ENCODE measurements at places on chromosomes 7 and 10. TPM values are rescaled to one million over a fixed set of nuclear protein-coding genes. Genes with fewer than 3 reads are reported as not detected.

The KCNK18 gene
- not detected for total RNA-seq

The MLLT10 gene
- total RNA-seq = 39.9 TPM

The GPRIN2 gene
- 39.8 TPM for total RNA-seq

The ZNF239 gene
- 2.3 TPM for total RNA-seq

- H3K27ac ChIP-seq = no peak overlapping the region
- no peaks in the 10 kb centered on the region for H3K36me3 ChIP-seq
- no peaks in the 10 kb centered on the region for H3K27me3 ChIP-seq
- no peaks in the 10 kb centered on the region for H3K4me1 ChIP-seq
Observed at GRCh38 chr7:126079151-126079550, 1149.5 kb upstream of the POT1 start.

DNA sequence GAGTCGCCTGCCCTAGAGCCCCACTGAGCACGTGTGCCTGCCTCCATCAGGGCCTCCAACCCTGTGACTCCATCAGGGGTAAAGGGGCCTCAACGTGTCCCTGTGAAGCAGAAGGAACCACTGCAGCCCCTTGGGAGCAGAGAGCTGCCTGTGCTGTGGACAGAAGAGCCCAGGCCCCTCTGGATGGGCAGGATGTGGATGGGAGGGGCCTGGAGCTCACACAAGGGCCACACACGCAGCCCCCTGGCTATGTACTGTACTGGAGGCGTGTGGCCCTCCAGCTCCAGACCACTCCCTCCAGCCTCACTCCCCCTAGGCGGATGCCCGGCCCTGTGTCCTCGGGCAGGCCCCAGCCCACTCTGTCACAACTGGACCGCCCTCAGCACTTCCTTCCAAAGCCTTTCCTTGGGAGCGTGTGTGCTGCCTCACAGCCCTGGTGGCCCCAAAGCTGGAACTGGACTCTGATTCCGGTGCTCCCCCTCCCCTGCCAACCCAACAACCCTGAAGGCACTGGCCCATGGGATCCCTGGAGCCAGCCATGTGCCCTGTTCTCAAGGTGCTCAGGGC, 238.0 kb downstream of the TCERG1L start:
- no peak overlapping the region for H3K4me3 ChIP-seq
- no peak for DNase-seq
- H3K27ac ChIP-seq = no peak overlapping the region
- H3K4me1 ChIP-seq = no peaks in the 10 kb centered on the region
- H3K27me3 ChIP-seq = peaks cover 8% of the 10 kb centered on the region
- no peaks in the 10 kb centered on the region for H3K36me3 ChIP-seq

DNA sequence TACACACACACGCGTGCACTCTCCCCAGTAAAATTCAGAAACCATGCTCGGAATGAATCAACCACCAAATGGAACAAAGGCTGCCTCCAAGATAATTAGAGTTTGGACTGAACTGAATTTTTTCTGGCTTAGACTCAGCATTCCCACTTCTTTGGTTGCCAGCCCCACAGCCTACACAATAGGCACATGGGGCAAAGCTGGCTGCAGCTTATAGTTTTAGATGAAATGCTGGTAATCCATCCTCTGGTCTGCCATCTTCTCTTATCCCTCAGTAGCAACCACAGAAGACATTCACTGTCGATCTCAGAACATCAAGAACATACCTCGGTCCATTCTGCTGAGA, 44.2 kb downstream of the PDE1C start:
- no peak overlapping the region for H3K27ac ChIP-seq
- H3K4me1 ChIP-seq = no peaks in the 10 kb centered on the region
- no peak overlapping the region for H3K4me3 ChIP-seq
- H3K36me3 ChIP-seq = no peaks in the 10 kb centered on the region
- H3K27me3 ChIP-seq = no peaks in the 10 kb centered on the region

GRCh38 chr7:129529643-129530042, 27.3 kb downstream of the SMKR1 start:
- H3K27me3 ChIP-seq = no peaks in the 10 kb centered on the region
- H3K4me1 ChIP-seq = peaks cover 1% of the 10 kb centered on the region
- H3K4me3 ChIP-seq = no peak overlapping the region
- no peaks in the 10 kb centered on the region for H3K36me3 ChIP-seq

- no peak overlapping the region for H3K27ac ChIP-seq
- no peaks in the 10 kb centered on the region for H3K27me3 ChIP-seq
- H3K4me1 ChIP-seq = no peaks in the 10 kb centered on the region
- no peak for DNase-seq
- no peaks in the 10 kb centered on the region for H3K36me3 ChIP-seq
Observed at GRCh38 chr10:22710139-22710745, 4.1 kb downstream of the PIP4K2A start.

DNA sequence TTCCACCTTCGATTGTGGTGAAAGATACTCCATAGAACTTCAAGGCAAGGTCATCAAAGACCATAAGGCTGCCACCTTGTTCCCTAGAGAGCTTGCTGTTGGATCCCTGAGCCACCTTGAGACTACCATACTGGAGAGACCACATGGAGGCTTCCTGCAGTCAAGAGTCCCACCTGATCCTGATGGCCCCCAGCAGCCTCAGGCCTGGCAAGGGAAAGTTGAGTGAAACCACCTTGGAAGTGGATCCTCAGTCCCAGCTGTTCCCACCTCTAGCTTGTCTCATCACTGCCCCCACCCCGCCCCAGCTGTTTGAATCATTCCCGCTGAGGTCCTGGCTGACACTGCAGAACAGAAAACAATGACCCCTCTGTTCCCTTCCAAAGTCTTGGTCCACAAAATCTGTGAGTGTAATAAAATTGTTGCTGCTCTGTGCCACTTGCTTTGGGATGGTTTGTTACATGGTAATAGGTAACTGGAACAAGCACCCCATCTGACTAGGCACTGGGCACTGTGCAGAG, 32.0 kb downstream of the PRLHR start:
- H3K36me3 ChIP-seq = no peaks in the 10 kb centered on the region
- no peak overlapping the region for H3K4me3 ChIP-seq
- H3K4me1 ChIP-seq = peaks cover 3% of the 10 kb centered on the region
- no peak for DNase-seq

DNA sequence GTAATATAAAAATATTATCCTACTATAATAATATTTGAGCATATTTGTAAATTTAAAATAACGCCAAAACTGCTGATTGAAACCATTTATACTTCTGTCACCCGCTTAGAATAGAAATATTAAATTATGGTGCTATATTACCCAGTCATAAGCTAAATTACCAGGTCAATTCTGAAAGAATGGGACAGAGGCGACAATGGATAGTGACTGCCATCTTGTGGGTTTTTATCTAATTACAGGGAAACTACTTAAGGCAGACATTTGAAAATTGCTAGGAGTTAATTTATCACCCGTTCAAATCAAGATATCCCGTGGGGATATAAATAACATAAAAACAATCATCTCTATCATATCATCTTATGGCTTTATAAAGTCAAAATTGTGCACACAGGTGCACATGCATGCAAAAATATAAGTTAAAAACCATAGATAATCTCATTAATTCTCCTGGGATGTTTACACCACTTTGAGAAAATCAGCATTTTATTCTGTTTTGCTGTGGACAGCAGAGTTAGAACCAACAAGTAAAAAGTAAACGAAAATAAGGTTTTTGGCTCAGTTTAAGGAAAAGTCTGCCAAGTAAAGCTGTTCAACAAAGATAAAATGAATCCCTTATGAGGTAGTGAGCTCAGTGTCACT, 41.3 kb upstream of the HPSE2 start:
- no peak overlapping the region for H3K27ac ChIP-seq
- H3K27me3 ChIP-seq = no peaks in the 10 kb centered on the region
- H3K4me1 ChIP-seq = no peaks in the 10 kb centered on the region
- H3K4me3 ChIP-seq = no peak overlapping the region
- H3K36me3 ChIP-seq = no peaks in the 10 kb centered on the region

DNA sequence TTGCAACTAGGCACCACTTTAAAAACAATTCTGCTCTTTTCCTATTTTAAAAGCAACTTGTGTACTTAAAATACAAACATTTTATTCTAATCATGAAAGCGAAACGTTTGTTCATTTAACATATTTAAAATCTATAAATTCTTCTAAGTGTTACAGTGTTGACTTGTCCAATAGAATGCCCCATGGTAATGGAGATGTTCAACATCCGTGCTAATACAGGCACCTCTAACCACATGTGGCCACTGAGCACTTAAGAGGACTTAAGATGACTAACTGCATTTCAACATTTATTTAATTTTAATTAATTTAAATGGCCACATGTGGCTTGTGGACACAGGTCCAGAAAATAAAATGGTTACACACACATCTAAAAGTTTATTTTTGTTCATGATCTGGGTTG, 115.1 kb downstream of the TPK1 start:
- DNase-seq = no peak
- no peaks in the 10 kb centered on the region for H3K27me3 ChIP-seq
- H3K4me1 ChIP-seq = no peaks in the 10 kb centered on the region
- no peak overlapping the region for H3K27ac ChIP-seq
- no peak overlapping the region for H3K4me3 ChIP-seq

DNA sequence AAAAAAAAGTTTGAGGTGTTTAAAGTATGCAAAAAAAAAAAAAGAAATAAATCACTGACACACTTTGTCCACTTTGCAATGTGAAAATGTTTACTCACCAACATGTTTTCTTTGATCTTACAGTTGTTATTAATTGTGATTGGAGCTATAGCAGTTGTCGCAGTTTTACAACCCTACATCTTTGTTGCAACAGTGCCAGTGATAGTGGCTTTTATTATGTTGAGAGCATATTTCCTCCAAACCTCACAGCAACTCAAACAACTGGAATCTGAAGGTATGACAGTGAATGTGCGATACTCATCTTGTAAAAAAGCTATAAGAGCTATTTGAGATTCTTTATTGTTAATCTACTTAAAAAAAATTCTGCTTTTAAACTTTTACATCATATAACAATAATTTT, 130.6 kb downstream of the CFTR start:
- H3K4me1 ChIP-seq = no peaks in the 10 kb centered on the region
- no peak for DNase-seq
- H3K27ac ChIP-seq = no peak overlapping the region
- H3K36me3 ChIP-seq = no peaks in the 10 kb centered on the region

DNA sequence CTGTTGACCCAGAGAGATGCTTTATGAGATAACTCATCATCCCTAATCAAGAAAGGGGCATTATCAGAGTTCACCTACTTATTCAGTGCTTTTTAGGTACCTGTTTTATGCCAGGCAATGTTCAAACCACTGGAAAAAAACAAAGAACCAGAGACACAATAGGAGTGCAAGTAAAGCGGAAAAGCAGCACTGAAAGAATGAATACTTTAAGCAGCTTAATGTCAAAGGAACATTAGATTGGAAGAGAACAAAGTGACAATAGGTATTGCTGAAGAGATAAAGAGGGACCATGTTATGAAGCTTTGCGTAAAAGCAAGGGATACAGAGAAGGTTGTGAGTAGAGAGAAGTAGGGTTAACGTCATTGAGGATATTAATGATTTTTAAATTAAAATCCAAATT, 11.3 kb downstream of the DGKB start:
- DNase-seq = no peak
- no peak overlapping the region for H3K27ac ChIP-seq
- no peaks in the 10 kb centered on the region for H3K36me3 ChIP-seq
- no peaks in the 10 kb centered on the region for H3K4me1 ChIP-seq

Measured in left lung (tissue), 14 donors.